ENCODE measurements at places on chromosomes 1 and 21.

- DNase-seq: peak; percentile 32
These were observed 101.7 kb downstream of the NR5A2 start for GRCh38 chr1:200128944-200129879.

DNA sequence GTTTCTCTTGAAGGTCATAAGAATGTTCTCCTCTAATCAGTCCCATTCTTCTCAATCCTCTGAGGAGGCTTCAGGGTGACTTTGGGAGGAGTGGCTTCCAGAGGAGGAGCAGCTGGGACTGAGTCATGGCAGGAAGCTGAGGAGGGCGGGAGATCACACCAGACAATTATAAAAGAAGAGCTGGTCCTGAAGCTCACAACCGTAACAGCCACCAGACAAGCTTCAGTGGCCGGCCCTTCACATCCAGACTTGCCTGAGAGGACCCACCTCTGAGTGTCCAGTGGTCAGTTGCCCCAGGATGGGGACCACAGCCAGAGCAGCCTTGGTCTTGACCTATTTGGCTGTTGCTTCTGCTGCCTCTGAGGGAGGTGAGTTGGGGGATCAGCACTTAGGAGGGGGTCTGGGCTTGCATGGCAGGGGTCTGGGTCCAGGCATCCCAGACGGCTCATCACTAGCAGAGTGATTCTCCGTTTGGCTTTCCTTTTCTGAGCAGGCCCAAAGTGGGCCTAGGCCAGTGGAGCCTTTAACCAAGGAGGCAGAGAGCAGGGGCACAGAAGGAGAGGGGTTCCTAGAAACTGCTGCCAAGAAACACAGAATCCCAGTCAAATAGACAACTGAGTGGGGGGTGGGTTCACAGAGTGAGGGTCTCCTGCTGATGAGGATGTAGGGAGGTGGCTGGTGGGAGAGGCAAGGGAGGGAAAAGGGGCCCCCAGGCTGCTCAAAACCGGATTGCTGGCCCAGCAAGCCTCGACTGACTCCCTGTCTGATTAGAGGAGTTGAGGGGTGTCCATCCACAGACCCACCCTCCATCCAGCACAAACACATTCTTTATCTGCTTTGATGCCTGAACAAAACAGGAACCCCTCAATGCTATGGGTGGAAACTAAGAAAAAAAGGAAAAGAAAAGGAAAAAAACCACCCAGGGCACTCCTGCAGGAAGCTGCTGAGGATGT is at the start of gene ECM1:
Gene ECM1 (plus strand): TSS at position 198 of the 953 bp plus-strand sequence. CDS start 101 bp downstream, at position 299.
- DNase-seq: peak; percentile 73

- no peak for DNase-seq
These were observed 27.8 kb downstream of the CDK18 start for GRCh38 chr1:205532026-205532898.

DNA sequence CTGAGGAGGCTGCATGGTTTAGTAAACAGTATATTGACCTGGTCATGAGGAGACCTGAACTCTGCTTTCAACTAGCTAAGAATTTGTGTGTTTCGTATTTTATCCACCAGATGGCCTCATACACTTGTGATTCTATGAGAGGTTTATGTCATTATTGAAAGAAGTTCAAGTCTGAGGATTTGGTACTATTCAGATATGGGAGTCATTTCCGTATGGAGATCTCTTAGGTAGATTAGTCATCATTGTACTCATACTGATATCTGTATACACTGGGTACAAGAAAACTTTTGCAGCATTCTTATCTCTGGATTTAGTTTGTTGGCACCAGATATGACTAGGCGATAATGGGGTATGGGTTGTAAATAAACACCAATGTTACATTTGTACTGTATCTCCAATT is 26.6 kb downstream of the ATF6 start:
- DNase-seq: peak; percentile 83

- no peak for DNase-seq
These were observed 22.0 kb upstream of the GRIK3 start for GRCh38 chr1:37056325-37056724.

DNA sequence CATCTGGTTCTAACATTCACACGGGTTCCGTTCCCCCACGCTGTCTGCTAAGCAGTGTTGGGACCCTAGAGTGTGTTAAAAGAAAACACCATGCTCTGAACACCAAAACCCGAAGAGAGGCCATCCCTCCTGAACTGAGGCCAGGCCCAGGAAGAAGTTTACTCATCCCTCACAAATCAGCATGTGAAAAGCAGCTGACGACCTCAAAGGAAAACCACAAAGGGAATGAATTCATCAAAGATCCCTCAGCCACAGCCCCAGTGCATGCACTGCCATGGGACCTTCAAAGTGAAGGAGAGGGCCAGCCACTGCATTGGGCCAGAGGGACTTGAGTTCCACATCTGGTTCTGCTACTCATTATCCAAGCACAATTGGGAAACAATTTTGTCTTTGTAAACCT is 7.0 kb upstream of the PSEN2 start:
- no peak for DNase-seq

DNA sequence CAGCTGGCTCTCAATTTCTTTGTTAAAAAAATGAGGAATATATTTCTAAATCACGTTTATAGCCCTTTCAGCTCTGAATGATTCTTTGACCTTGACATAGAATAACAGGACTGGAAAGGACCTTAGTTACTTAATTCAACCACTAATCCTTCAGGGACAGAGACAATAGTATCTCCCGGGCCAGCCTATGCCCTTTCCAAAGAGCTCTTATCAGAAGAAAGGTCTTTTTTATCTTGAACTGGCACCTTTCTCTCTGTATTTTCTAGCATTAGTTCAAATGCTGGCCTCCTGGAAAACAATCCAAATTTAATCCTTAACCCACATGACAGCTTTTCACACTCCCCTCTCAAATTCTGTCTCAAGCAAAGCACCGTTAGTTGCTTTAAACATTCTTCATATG is 44.8 kb upstream of the FBXO28 start:
- DNase-seq: peak; percentile 67

GRCh38 chr1:200520735-200521134 is 99.8 kb downstream of the KIF14 start:
- no peak for DNase-seq

DNA sequence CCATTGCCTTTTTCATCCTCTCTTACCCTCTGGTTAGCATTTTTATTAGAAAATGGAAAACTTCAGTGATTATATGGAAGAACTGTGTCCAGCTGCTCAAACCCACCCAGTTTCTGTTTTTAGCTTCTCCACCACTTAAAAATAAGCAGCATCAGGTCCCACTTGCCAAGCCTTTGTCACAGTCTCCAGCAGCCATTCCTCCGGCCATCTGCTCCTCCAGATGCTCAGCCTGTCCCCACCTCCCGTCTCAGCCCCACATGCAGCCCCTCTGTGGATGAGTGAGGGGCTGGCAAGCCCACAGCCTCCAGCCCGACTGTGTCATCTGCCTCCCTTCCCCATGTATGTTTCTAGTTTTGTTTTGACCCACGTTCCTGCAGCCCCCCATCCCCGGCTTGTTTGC is 289.7 kb downstream of the HHAT start:
- no peak for DNase-seq

DNA sequence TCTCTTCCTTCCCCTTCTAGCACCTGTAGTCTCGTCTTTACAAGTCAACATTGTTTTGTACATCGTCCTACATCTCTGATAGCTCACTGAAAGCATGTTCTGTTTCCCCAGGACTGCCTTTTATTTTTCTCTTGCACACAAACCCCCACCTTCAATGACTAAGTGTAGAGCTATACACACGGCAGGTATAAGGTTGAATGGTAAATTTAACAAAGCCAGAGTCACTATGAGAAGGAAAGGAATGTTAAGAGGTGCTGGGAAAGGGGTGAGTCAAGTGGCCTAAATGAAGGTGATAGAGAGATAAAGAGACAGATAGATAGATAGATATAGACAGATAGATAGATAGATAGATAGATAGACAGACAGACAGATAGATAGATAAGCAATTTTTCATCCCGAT is 134.3 kb upstream of the ATP1B1 start:
- no peak for DNase-seq

DNA sequence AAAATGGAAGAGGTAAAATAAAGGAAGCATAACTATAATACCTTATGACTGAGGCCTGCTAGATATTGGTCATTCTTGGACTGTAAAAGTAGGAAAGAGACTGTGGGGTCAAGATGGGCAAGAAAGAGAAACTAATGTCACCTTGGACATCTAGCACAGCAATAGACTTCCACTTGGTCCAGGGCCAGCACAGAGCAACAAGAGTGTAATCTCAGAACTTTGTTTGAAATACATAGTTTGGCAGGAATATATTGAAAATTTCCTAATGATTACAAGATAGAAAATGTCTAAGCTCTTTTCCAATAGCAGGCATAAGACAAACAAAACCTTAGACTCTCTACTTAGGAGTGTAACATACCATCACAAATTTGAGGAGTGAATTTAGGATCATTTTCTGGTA is 4.6 kb downstream of the LRRC8C start:
- no peak for DNase-seq

- no peak for DNase-seq
These were observed 68.9 kb upstream of the TSPAN2 start for GRCh38 chr1:115158181-115158580.

GRCh38 chr1:177495878-177496277 is 325.1 kb downstream of the BRINP2 start:
- DNase-seq: no peak

GRCh38 chr1:9838946-9839345 is 15.2 kb upstream of the CLSTN1 start:
- DNase-seq: no peak

DNA sequence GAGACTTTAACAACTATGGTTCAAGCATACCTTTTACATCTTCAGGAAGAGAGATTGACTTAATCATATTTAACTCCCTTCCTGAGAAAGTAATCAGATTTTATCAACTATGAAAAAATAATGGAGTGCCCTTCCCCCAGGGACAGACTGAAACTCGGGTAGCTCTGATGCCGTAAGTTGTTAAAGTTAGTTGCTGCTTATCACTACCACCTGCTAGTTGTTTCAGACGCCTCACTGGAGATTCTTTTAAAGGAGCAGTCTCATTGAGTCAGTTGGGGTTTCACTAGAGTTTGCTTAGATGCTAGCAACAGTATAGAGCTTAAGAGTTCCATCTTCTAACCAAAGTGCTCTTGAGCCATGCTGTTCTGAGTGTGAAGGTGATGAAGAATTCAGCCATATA is 17.0 kb upstream of the TRAF5 start:
- peak; percentile 66 for DNase-seq

GRCh38 chr1:71829346-71829745 is 453.0 kb downstream of the NEGR1 start:
- no peak for DNase-seq

- DNase-seq: peak; percentile 76
These were observed 28.3 kb downstream of the SCP2 start for GRCh38 chr1:52955129-52955970.

GRCh38 chr1:197908716-197909220 is 6.3 kb downstream of the C1orf53 start:
- no peak for DNase-seq

DNA sequence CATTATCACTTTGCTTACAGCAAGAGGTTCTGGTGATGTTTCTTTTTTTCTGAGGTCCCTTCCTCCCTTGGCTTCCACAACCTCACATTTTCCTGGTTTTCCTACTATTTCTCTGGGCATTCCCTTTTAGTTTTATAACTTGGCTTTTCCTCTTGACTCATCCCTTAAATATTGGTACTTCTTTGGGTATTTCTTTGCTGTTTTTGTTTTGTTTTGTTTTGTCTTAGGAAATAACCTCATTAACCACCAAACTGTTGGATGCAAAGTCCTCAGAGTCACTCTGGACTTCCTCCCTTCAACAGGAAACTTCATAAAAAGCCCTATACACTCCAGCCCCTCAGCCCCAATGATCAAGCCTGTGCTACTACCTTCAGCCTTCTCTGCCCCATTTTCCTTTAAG is 211.1 kb downstream of the DUSP10 start:
- no peak for DNase-seq

GRCh38 chr1:50349242-50349565 is 74.0 kb downstream of the DMRTA2 start:
- DNase-seq: no peak

- peak; percentile 68 for DNase-seq
These were observed at the start of gene TNFRSF1B for GRCh38 chr1:12166834-12167492. Gene TNFRSF1B, plus strand, starts transcription at chr1:12166991. Its CDS starts 101 bp downstream, at chr1:12167092.

DNA sequence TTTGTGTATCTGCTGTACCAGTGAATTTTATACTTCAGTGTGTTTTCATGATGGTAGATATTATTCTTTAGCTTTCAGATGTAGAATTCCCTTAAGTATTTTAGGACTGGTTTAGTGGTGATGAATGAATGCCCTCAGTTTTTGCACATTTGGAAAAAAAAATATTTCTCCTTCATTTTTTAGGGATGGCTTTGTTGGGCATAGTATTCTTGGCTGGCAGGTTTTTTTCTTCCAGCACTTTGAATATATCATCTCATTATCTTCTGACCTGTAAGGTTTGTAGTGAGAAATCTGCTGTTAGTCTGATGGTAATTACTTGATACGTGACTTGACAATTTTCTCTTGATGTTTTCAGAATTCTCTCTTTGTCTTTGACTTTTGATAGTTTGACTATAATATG is 66.8 kb downstream of the XPR1 start:
- DNase-seq: no peak

DNA sequence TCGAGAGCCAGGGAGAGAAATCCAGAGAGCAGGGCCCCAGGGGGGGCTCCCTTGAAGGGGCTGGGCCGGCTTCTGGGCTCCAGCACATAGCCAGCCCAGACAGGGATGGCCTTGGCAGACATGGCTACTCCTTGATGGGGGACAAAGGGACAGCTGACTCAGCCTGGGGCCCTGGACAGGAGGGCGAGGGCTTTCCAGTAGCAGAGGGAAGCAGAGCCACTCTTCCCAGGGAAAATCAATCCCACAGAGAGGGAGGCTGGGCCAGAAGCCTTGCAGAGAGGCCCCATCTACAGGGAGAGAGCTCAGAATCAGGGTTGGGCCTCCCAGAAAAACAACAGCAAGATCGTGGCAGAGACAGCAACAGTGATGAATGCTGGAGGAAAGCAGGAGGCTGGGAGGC is 15.6 kb downstream of the IGFN1 start:
- no peak for DNase-seq

DNA sequence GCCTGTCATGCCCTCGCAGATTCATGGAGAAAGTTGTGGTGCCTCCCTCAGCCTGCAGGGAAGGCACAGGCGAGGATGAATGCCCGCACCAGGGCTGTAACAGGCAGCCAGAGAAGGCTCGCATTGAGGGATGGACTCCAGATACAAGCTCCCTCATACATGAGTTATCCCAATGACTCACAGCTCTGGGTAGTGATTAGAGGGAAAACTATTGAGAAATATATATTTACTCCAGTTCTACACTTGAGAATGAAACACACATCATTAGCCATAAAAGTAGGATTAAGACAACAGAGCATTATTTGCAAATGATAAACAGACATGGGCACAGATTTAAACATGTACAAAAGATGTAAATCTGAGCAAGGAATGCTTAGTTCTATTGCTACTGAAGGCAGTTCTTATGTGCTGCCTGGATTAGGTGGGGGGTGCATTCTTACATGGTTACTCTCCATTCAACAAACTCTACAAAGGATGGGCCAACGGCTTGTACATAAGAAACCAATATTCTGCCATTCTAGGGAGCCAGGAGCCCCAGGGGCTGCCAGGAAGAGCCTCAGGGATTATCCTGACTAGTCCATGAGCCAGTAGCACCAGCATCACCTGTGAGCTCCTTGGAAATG is 97.9 kb downstream of the CSMD2 start:
- DNase-seq: no peak

All from hematopoietic multipotent progenitor cell treated with erythropoietin and hydrocortisone succinate and interleukin-3 and kit ligand, for 4 days (in vitro differentiated cells).